ENCODE measurements at places on chromosomes 1 and 21.

GRCh38 chr1:9909234-9910046 is 629 bp downstream of the CTNNBIP1 start:
- DNase-seq, result peak; percentile 83

- DNase-seq, result no peak
These were observed at the start of gene PTGER3 for GRCh38 chr1:71047635-71048607. Gene PTGER3 (minus strand): TSS chr1:71047816. CDS start chr1:71047577, 239 bp downstream.

- peak; percentile 61 for DNase-seq
These were observed 35.7 kb downstream of the ZBTB8B start for GRCh38 chr1:32500387-32501209.

GRCh38 chr1:76463849-76464248 is 389.3 kb downstream of the ST6GALNAC3 start:
- DNase-seq, result peak; percentile 49
